ENCODE measurements at places on chromosomes 1 and 21.

DNA sequence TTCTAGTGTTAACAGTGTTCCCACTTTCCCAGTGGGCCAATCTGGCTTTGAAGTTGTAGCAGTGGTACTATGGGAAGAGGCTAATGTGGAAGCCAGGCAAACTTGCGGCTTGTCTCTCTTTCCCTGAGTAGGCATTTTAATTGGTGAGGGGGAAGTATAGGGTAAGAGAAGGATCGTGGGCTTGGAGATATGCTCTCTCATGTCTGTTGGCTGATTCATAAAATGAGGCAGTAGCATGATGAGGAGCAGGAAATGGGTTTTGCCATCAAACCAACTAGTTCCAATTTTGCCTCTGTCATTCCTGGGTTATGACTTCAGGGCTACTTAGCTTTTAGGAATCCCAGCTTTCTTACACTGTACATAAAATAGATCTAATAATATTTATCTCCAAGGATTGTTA lies 12.1 kb downstream of the C8A start:
- no peak for DNase-seq

GRCh38 chr1:216221260-216221700 lies 202.0 kb downstream of the USH2A start:
- DNase-seq, result peak; percentile 22

DNA sequence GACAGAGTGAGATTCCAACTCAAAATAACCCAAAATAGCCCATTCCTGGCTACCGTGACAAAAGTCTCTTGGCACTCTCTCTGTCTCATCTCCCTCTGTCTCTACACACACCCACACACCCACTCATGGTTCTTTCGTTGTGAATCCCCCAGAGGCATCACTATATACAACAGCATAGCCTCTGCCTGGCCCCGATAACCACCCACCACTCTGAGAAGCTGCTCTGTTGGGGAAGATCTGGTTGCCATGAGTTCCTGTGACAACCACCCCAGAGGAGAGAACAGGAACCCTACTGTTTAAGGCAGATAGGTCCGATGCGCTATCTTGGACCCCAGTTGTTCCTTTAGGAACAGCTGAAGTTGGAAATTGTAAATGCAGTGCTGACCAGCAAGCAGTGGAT lies 70.4 kb upstream of the LYST start:
- DNase-seq, result no peak

DNA sequence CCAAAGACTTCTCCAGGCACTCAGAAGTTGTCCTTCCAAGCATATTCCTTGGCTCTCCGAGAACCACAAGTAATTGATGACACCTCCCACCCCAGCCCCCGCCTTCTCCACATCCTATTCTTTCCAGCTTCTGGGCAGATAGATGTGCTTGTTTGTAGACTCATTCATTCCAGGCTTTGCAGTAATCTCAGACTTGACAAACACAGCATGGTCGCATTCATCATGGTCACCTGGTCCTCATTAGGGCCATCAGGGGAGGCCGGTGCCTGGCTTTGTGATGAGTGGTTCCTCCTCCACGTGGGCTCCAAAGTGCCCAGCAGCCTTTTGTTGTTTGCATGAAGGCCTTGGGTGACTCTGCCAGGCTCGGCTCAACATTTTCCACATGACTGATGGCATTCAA lies 28.5 kb upstream of the KCNE2 start:
- DNase-seq, result no peak
